SK-N-SH (cell line): ENCODE measurements at places on chromosomes 3 and 15. TPM values are rescaled to one million over a fixed set of nuclear protein-coding genes. Genes with fewer than 3 reads are reported as not detected.

Gene SNUPN
- 31.7 and 36.4 TPM in 2 replicates for polyA plus RNA-seq

Gene RNU5B-1
- not detected in 2 replicates for polyA plus RNA-seq

- no peaks in the 10 kb centered on the region for H3K27me3 ChIP-seq
- H3K4me3 ChIP-seq = no peak overlapping the region
- peaks cover 13% of the 10 kb centered on the region; the same call in 1 of the 2 replicates for H3K36me3 ChIP-seq
Observed at GRCh38 chr3:14441240-14441919, 39.0 kb downstream of the SLC6A6 start.

DNA sequence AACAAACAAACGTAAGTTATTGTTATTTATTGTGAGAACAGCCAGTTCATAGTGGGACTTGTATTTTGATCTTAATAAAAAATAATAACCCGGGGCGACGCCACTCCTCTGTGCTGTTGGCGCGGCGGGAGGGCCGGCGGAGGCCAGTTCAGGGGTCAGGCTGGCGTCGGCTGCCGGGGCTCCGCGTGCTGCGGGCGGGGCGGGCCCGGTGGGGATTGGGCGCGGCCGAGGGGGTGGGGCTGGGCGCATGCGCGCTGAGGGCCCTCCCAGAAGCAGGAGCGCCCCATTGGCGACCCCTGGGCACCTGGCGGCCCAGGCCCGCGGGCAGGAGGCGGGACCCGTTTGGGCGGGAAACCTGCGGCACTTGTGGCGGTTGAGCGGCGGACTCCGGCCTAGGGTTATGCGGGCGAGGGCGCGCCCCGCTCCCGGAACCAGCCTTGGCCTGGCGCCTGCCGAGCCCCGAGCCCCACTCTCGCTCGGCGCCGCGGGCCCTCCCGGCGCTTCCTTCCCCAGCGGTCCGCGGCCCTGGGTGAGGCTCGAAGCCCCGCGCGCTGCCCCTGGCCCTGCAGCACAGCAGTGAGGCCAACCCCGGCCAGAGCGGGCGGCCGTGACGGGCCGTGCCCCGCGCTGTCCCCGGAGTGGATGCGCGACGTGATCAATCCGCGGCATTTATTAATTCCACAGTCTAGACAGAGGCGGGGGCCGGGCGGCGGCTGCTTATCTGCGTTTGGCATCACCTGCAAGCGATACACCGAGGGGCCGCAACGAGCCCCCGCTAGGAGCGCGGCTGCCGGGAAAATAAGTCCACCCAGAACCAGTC is 6.0 kb downstream of the ISL2 start:
- H3K4me3 ChIP-seq = no peak overlapping the region
- DNase-seq = peak; percentile 23
- H3K36me3 ChIP-seq = peaks cover under 1% of the 10 kb centered on the region
- H3K27ac ChIP-seq = no peak overlapping the region
- no peaks in the 10 kb centered on the region for H3K4me1 ChIP-seq
- no peaks in the 10 kb centered on the region for H3K27me3 ChIP-seq

GRCh38 chr3:161796780-161797179 is 300.2 kb downstream of the OTOL1 start:
- no peak overlapping the region for H3K4me3 ChIP-seq
- no peak for DNase-seq
- H3K4me1 ChIP-seq = no peaks in the 10 kb centered on the region; the same call in 1 of the 2 replicates
- H3K27me3 ChIP-seq = no peaks in the 10 kb centered on the region

DNA sequence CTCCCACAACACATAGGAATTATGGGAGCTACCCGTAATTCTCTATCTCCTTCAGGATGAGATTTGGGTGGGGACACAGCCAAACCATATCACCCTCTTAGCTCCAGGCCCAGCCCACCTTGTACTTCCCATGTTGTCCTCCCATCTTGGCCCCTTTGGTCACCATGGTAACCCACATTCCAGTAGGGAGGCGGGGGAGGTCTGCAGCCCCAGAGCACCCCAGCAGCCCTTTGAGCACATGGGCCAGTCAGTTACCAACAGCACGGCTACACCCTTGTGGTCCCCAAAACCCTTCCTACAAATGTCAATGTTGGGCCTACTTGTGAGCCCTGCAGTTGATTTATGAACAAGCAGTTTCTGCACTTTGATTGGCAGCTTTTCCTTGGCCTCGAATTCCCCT is 84.5 kb downstream of the LRRK1 start:
- H3K4me3 ChIP-seq = no peak overlapping the region
- DNase-seq = no peak
- peaks cover 16% of the 10 kb centered on the region for H3K4me1 ChIP-seq
- H3K36me3 ChIP-seq = no peaks in the 10 kb centered on the region
- H3K27me3 ChIP-seq = no peaks in the 10 kb centered on the region
- no peak overlapping the region for H3K27ac ChIP-seq

GRCh38 chr3:42116466-42116865 is 25.3 kb downstream of the TRAK1 start:
- no peak for DNase-seq
- H3K4me3 ChIP-seq = no peak overlapping the region
- peaks cover 8% of the 10 kb centered on the region; the same call in 1 of the 2 replicates for H3K4me1 ChIP-seq
- H3K36me3 ChIP-seq = no peaks in the 10 kb centered on the region
- H3K27ac ChIP-seq = no peak overlapping the region

- peaks cover 47% of the 10 kb centered on the region; the same call in 1 of the 2 replicates for H3K27me3 ChIP-seq
- no peaks in the 10 kb centered on the region; the same call in 1 of the 2 replicates for H3K36me3 ChIP-seq
- DNase-seq = no peak
- no peak overlapping the region for H3K4me3 ChIP-seq
- H3K27ac ChIP-seq = no peak overlapping the region
Observed at GRCh38 chr3:147403511-147403910, 2.8 kb downstream of the ZIC4 start.

DNA sequence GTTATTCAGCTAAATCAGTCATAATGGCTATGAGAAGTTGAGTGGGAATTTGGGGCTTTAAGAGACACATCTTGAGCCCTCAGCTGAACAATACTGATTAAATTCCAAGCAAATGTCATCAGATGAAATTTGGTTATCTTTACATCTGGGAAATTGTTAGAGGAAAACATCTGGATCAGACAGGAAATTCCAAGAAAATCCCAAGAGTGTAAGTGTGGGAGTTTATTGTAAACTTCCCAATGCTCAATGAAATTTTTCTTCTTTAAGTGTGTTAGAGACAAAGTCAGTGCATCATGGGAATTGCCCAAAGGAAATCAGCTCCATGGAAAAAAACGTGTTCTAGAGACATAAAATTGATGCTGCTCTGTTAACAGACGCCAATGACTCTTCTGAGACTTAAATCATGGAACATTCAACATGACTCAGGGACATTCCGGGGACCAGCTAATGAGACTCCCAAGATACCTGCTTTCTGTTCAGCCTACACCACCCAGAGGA is 19.8 kb upstream of the DCLK3 start:
- no peak overlapping the region for H3K4me3 ChIP-seq
- H3K27me3 ChIP-seq = no peaks in the 10 kb centered on the region
- H3K36me3 ChIP-seq = no peaks in the 10 kb centered on the region
- DNase-seq = no peak
- no peak overlapping the region for H3K27ac ChIP-seq
- H3K4me1 ChIP-seq = no peaks in the 10 kb centered on the region

DNA sequence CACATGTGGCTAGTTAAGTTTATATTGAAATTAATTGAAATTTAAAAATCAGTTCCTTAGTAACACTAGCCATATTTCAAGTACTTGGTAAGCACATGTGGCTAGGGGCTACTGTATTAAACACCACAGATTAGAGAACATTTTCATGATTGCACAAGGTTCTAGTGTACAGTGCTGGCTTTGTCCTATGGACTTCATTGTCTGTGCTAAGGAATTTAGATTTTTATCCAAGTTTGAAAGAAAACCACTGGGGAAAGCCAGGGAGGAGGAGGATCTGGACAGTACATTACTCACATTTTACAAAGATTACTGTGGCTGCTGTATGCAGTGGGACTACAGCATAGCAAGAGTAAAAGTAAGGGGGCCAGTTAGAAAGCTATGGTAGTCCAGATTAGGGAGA is 13.9 kb downstream of the STAC start:
- no peaks in the 10 kb centered on the region for H3K27me3 ChIP-seq
- no peak overlapping the region for H3K27ac ChIP-seq
- DNase-seq = no peak

GRCh38 chr3:52742418-52743041 is 28.2 kb downstream of the NEK4 start:
- DNase-seq = peak; percentile 41
- H3K36me3 ChIP-seq = peaks cover 59% of the 10 kb centered on the region
- H3K4me3 ChIP-seq = no peak overlapping the region
- H3K27me3 ChIP-seq = no peaks in the 10 kb centered on the region

DNA sequence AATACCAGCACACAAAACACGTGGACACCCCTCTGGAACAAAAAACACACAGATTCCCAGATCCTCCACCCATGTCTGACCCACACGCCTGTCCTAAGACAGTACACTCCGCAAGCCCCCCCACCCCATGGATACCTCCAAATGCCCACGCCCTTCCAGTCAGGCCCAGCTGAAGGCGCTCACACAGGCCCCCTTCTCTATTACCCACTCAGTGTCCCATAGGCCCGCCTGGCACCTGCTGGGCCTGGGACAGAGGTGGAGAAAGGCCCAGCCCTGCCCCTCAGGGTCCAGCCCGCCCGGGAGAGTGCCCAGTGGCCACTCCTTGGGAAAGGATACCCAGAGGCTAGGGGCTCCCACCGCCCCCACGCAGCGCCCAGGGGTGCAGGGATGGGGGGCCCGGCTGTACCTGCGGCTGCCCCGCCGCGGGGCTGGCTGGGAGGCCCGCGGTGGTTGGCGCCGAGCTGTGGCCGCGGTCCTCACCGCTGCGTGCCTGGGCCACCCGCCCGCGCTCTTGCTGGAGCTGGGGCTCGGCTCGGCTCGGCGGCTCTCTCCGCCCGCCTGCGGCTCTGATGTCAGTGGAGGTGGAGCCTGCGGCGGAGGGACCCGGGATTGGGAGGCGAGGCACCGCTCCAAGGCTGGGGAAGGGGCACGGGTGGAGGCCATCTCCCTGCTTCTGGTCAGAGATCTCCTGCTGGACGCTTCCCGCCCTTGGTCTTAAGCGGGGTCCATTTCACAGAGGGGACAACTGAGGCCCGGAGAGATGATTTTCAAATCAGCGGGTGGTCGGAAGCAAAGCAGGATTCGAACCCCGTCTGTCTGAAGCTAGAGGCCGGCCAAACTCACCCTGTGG is at the start of gene CAMK1:
Gene CAMK1, minus strand, starts transcription at position 522 of the 850 bp plus-strand sequence. CDS start 2,198 bp downstream, outside the sequence.
- no peaks in the 10 kb centered on the region for H3K36me3 ChIP-seq
- H3K4me3 ChIP-seq = peak within 1 kb of the TSS; percentile 64
- H3K27me3 ChIP-seq = no peaks in the 10 kb centered on the region
- H3K27ac ChIP-seq = no peak within 1 kb of the TSS
- H3K4me1 ChIP-seq = 0 out of 2 replicates have a peak, but pooled peaks cover 6% of the 10 kb centered on the region
- peak; percentile 92 for DNase-seq

DNA sequence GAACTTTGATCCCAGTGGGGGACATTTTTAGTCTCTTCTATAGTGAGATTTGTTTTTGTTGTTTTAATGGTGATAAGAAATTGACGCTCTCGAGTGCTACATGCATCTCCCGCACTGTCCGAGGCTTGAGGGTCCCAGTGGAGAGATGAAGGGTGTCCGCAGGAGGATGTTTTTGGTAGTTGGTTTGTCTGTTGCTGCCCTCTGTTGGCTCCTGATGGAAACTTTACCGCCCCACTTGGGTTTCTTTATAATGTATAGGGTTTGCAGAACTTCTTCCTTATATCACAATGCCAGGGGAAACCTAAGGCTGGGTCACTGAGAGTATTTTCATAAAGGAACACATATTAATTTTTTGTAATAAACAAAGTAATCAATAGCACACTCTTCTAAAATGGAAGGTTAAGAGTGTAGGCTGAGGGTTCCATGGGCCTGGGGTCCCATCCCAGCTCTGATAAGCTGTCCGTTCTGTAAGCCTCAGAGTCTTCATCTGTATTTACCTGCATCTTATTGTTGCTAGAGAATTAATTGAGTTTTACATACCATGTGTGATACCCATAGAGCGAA is 185.3 kb upstream of the FEZF2 start:
- peaks cover 10% of the 10 kb centered on the region for H3K4me1 ChIP-seq
- H3K4me3 ChIP-seq = no peak overlapping the region; the same call in 1 of the 2 replicates
- DNase-seq = peak; percentile 53
- H3K27ac ChIP-seq = no peak overlapping the region

DNA sequence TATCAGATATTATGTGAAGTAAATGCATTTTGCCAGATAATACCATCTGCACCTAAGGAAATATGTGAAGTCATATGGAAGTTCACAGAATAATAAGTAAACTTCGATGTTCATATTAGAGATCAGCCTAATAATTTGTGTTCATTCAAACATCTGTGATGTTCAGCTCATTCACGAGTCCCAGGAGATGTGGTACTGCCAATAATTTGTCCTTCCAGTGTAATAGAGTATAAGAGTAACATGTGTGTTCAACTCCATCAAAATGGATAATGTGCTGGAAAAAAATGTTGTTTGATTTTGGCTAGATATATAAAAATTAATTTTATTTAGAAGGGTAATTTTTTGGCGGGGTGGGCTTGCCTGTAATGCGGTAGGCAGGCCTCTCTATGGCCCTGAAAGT is 75.4 kb upstream of the ARL6 start:
- no peak overlapping the region for H3K27ac ChIP-seq
- H3K36me3 ChIP-seq = no peaks in the 10 kb centered on the region
- peaks cover 4% of the 10 kb centered on the region; the same call in 1 of the 2 replicates for H3K4me1 ChIP-seq
- DNase-seq = no peak
- H3K4me3 ChIP-seq = no peak overlapping the region
- H3K27me3 ChIP-seq = no peaks in the 10 kb centered on the region

DNA sequence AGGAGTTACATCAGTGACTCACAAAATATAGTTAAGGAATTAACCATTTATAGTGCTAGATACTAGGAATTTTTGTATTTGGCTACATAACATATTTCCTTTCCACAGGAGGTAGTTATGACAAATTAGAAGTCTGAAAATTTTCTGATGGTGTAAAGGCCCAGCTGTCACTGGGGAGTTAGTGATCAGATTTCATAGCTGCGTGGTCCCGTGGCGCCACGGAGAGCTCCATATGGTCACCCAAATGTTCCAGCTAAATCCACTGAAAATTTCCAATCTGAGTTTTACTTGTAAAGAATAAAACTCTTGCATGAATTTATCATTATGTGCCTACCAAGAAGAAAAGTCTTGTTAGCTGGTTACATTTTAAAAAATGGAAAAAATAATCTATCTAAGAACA is 368.9 kb upstream of the PLSCR5 start:
- no peaks in the 10 kb centered on the region for H3K27me3 ChIP-seq
- no peak overlapping the region for H3K27ac ChIP-seq
- DNase-seq = no peak
- peaks cover 9% of the 10 kb centered on the region for H3K4me1 ChIP-seq

GRCh38 chr3:171680726-171681411 is 129.4 kb downstream of the PLD1 start:
- DNase-seq = no peak
- H3K27ac ChIP-seq = no peak overlapping the region
- H3K27me3 ChIP-seq = no peaks in the 10 kb centered on the region
- H3K4me3 ChIP-seq = no peak overlapping the region

DNA sequence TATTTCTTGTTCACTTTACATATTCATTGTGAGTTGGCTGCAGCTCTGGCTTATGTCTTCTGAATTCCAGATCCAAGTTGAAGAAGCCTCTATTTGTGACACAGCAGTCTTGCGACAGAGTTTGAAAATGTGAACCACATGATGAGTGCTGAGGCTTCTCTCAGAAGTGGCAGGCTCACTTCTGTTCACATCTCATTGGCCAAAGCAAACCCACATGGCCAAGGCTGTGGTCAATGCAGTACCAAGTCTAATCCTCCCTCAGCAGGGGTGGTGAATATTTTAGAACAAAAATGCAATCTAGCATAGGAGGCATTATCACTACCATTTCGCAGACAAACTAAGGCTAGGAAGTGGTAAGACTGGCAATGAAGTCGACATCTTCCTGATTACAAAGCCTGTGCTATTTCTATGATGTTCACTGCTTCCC is 45.2 kb downstream of the CDCP1 start:
- H3K27me3 ChIP-seq = no peaks in the 10 kb centered on the region
- H3K27ac ChIP-seq = no peak overlapping the region
- H3K4me1 ChIP-seq = 0 out of 2 replicates have a peak, but pooled peaks cover 9% of the 10 kb centered on the region
- H3K36me3 ChIP-seq = no peaks in the 10 kb centered on the region
- H3K4me3 ChIP-seq = no peak overlapping the region
